Activated effector memory CD4-positive, alpha-beta T cell treated with anti-CD3 and anti-CD28 coated beads, Interleukin-2, amount 50 U/mL, for 16 hours (primary cell): ENCODE measurements at places on chromosomes 6 and 20.

- no peak for DNase-seq
These were observed 55.5 kb downstream of the PDE7B start for GRCh38 chr6:135906972-135907465.

GRCh38 chr6:139778106-139778505 lies 403.7 kb upstream of the CITED2 start:
- no peak for DNase-seq

DNA sequence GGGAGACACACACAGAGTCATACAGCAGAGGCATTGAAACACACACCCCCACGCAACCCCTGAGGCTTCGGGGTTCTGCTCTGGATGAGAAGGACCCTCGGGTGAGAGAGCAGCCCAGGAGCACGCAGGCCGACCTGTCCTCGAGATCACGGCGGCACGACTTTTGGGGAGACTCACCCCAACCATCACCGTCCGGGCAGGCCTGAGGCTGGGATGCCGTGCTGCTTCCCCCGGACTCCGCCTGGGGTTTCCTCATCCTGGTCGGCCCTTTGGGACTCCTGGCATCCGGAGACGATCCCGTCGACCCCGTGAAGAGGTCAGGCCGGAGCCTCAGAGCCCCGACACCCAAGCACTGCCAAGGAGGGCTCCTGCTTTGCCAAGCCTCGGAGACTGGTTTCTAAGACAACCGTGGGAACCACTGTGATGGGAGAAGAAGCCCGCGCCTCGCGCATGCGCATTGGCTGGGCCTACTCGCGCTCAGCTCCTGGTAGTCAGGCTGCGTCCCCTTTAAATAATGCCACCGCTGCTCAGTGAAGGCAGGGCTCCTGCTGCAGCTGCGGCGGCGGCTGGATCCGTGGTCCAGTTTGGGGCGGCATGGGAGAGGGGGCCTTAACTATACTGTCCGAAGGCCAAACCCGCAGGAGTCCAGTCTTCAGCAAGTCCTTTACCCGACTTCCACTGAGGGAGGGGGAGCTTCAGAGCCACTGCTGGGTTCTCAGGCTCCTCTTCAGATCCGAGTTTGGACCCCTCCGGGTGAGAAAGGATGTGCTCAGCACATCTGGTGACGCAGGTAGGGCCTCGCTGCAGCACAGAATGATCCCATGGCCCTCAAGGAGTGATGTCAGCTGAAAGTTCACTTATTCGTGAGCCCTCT lies 171.4 kb upstream of the ZNF337 start:
- DNase-seq, result peak; percentile 88

DNA sequence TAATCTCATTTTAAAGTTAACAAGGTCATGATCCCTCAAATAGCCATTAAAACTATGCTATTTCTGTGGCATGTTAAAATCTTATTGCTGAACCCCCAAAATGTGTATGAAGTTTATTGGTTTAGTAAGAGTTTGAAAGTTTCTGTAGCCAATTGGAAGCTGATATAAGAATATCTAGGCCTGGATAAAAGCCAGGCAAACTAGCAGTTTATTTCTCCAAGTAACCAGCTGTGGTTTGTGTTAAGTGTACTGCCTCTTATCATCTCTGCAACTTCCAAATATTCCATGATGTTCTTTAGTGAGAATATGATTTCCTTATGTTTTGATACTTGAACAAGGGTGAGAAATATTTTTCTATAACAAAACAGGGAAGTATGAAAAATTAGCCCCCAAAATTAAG lies 76.7 kb downstream of the PRSS35 start:
- no peak for DNase-seq

GRCh38 chr6:2132916-2133315 lies 112.5 kb downstream of the GMDS start:
- DNase-seq, result no peak

DNA sequence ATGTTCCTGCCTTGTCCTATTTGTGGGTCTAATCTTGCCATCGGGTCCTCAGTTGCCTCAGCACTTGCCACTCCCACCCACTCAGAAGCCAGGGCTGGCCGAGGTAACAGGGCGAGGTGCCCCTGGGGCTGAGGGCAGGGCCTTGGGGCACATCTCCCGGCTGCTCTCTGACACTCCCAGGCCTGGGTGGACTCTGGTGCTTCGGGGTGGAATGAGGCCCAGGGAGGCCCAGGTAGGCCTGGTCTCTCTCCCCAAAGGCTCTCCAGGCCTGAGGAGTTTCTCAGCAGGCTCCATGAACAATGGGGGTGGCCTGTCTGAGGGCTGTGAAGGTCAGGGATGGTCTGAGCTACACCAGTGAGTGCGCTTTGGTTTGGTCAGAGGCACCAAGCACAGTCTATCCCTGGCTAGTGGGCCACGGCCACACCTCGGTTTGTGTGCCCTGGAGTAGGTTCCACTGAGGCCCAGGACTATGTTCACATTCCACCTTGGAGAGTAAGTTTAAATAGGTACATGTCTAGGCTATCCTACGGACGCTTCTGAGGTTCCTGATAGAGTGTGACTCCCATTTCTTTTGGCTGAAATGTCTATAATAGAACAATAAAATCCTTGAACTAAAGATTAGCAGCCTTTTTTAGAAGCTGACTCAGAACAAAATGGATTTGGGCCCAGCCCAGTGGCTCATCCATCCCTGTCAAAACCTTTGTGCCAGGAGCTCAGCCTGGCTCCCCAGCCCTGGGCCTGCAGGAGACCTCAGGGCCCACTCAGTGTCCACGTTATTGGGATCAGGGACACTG lies 78.8 kb downstream of the SLC24A3 start:
- no peak for DNase-seq

- no peak for DNase-seq
These were observed 3.6 kb downstream of the TBCC start for GRCh38 chr6:42742116-42742894.

GRCh38 chr20:15806105-15806504 lies 767.1 kb downstream of the KIF16B start:
- DNase-seq, result no peak

DNA sequence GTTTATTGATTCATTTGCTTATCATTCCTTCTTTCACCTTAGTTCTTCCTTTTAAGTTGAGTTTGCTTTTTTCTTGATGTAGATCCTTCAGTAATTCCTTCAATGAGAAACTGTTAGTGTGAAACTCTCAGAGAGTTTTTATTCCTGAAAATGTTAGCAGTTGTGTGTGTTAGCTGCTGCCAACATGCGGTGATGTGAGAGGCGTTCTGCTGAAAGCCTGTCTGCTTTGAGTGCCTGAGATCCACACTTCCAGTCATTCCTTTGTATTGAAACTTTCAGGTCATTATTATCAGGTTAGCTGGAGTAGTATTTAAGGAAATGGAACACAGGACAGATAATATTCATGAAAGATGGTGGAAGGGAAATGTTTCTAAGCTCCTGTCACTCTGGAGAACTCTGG lies 70.0 kb upstream of the SUPT3H start:
- DNase-seq, result no peak

DNA sequence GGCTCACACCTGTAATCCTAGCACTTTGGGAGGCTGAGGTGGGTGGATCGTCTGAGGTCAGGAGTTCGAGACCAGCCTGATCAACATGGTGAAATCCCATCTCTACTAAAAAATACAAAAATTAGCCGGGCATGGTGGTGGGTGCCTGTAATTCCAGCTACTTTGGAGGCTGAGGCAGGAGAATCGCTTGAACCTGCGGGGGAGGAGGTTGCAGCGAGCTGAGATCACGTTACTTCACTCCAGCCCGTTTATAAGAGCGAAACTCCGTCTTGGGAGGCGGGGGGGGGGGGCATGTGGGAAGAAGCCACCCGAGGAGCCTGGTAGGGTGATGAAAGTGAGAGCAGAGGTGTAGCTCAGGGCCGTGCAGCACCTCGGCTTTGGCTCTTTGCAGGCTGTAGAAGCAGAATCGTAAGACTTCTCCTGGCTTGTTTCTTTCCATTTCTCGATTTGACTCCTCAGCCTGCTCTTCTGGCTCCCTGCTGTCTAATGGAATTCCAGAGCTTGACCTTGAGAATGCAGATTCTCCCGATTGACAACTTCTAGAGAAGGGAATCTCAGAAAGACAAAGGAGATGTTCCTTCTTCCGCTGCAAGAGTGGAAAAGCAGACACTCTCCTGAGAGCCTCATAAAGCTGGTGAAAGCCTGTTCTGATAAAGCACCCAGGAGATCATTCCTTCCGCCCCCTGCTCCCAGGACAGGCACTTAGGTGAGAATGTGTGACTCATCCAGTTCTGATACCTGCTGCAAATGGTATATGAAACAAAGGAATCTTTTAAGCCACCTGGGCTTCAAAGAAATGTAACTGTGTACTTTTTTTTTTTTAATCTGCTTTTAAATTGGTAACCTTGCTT lies 26.0 kb upstream of the PPP1R16B start:
- DNase-seq, result no peak

DNA sequence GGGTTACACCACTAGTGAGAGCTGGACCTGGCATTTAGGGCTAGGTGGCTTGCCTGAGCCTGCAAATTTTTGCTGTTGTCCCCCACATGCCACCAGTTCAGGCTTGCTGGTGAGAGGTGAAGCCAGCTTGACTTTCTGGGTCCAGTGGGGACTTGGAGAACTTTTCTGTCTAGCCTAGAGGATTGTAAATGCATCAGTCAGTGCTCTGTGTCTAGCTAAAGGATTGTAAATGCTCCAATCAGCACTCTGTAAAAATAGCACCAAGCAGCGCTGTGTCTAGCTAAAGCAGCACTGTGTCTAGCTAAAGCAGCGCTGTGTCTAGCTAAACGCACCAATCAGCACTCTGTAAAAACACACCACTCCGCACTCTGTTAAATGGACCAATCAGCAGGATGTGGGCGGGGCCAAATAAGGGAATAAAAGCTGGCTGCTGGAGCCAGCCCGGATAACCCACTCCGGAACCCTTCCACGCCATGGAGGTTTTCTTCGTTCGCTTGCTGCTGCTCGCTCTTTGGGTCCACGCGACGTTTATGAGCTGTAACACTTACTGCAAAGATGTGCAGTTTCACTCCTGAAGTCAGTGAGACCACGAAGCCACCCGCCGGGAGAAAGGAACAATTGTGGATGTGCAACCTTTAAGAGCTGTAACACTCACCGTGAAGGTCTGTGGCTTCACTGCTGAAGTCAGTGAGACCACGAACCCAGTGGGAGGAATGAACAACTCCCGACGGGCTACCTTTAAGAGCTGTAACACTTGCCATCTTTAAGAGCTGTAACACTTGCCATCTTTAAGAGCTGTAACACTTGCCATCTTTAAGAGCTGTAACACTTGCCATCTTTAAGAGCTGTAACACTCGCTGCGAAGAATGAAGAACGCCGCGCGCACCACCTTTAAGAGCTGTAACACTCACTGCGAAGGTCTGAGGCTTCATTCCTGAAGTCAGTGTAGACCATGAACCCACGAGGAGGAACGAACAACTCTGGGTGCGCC lies 27.3 kb downstream of the GMPR start:
- DNase-seq, result no peak

- no peak for DNase-seq
These were observed 24.6 kb upstream of the CTNNBL1 start for GRCh38 chr20:37669062-37669772.

- no peak for DNase-seq
These were observed 6.6 kb upstream of the FBXO9 start for GRCh38 chr6:53058388-53059195.

DNA sequence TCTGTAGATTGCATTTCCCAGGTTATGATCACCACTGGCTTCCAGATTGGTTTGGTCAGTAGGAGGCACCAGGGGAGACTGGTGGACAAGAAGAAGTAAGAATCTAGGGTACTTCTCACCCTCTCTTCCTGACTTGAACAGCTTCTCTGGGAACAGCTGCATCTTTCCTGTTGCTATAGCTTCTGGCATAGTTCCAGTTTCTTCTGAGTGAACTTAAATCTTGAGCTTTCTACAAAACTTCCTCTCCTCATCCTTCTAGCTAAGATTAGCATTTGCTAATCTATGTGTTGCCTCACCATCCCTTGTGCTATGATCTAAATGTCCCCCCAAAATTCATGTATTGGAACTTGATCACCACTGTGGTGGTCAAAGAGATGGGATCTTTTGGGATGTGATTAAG lies 724.6 kb downstream of the UTRN start:
- DNase-seq, result no peak

GRCh38 chr6:52209770-52210169 lies 23.6 kb downstream of the IL17A start:
- no peak for DNase-seq

DNA sequence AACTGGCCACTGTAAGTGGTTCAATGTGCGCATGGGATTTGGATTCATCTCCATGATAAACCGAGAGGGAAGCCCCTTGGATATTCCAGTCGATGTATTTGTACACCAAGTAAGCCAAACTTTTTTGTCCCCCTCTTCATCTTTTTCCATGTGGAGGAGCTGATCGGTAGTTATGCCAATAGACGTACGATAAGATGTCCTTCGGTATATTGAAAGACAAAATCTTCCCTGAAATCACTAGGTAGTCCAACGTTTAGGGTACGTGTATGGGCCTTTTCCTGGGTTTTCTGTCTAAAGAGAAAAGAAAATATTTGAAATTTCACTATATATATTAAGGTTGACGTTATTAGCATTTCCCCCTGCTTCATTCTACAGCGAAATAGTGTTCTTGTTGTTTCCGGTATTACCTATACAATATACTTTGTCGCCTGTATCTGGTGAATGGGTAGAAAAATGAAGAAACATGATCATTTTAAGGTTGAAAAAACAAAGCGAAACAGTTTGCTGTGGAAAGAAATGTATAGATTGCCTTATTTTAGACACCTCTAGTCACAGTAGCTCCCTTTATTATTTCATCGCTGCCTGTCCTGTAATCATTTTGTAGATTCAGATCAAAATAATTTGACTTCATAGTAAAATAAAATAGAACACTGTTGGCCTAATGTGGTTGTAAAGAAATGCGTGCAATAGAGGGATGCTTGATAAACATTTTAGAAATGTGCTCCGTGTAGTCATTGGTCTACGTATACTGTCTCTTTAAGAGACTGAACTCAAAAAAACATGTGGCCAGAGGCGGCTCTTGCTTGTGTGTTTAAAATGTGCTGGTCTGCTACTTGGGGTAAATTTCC lies 1.5 kb downstream of the LIN28B start:
- DNase-seq, result no peak

DNA sequence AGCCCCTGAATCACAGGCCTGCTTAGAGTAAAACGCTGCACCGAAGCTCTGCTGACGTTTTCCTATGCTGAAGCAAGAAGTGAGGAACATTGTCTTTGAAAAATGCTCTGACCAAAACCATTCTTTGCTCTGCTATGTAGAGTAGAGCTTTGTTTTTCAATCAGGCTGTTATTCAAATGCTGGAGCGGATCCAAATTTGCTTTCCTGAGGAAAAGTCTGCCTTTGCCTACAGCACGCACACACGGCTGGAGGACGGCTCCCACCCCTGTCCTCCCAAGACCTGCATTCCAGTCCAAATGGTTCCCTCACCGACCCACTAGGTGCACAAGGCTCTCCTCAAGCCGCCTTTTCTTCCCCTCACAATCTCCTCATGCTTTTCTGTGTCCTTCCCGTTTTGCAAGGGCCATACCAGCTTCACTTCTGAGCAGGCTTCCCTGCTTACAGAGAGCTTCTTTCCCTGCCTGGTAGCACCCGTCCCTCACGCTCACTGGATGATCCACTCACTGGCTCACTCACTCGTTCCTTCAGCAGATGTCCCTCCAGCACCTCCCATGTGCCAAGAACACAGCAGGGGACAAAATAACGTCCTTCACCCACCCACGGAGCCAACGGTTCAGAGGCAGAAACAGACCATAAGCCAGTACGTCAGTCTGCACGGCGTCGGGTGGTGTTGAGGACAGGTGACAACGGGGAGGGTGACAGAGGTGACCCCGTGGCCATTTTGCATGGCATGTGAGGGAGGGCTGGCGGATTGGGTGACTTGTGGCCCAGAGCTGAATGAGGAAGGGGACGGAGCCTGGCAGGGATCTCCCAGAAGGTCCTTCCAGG lies 137.9 kb upstream of the NEDD9 start:
- no peak for DNase-seq

GRCh38 chr6:113903666-113904330 lies 46.7 kb downstream of the MARCKS start:
- DNase-seq, result no peak
